Suppressor macrophage treated with lipopolysaccharide for 1 hour (primary cell): ENCODE measurements at places on chromosomes 6 and 20.

DNA sequence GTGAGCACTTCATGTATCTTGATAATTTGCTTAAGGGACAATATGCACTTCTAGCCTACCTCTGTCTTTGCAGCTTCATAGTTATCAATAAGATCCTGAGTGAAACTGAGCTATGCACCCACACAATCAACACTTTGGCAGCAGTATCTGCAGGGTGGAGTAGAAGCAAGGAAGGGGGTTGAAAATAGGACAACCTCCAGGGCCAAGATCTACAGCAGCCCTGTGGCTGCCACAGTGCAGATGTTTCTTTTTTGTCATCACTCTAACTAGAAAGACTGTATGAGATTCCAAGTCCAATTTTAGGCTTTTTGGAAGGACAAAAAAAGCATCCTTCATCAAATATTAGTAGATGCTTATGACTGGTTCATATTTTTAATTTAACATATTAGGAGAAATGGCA is 336.1 kb upstream of the CITED2 start:
- DNase-seq, result no peak

GRCh38 chr6:13488015-13488895 is 855 bp upstream of the GFOD1 start:
- peak; percentile 36 for DNase-seq

- DNase-seq, result no peak
Observed at GRCh38 chr6:54737247-54737646, 109.3 kb upstream of the FAM83B start.

GRCh38 chr6:134097114-134097707 is 44.8 kb upstream of the SLC2A12 start:
- peak; percentile 83 for DNase-seq

- no peak for DNase-seq
Observed at GRCh38 chr6:52697903-52698302, 27.0 kb downstream of the TMEM14A start.

DNA sequence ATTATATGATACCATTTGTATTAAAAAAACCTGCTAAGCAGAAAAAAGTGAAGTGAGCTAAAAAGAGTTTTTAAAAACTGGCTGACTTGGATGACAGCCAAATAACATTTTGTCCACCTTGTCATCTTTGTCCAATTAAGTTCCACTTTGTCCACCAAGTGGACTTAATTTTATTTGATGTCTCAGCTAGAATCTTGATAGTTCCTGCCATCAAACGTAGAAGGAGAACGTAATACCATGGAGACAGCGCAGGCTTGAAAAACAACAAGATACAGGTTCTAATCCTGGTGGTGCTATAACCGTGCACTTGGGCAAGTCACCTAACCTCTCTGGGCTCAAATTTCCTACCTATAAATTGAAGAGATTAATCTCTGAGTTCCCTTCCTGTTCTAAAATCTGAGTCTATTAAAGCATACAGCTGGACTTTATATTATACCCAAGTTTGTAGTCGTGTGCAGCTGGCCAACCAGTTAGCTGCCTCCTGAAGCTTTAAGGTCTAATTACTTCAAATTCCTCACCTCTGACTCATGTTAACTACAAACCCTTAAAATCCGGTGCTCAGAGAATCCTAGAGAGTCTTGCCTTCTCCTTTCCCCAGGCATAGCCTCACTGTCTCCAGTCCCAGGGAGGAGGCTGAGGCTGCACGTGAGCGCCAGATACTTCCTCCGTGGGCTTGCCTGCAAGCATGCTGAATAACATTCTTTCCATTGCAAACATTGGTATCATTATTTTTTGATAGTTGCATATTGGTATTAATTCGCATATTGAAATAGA is 16.8 kb downstream of the TMEM244 start:
- no peak for DNase-seq

DNA sequence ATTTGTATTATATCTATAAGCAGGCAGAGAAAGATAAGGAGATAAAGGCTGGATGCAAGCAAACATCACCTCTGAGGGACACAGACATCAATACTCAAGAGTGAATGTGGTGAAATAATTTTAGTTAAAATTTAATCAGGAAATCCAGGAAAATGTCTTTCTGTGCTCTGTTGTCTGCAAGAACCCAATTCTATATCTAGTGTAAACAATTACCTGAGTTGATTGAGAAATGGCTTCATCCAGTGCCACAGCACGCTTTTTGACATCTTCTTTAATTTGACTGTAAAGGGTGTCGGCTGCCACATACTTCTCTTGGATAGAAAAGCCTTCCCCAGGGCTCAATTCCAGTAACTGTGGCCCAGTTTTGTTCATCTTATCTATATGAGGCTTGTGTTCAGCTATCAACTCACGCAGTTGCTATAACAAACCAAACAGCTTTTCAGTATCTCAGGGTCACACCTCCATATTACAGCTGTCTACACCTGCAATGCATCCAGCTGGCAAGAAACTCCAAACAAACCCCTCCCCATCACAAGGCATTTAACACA is 131.6 kb downstream of the DST start:
- no peak for DNase-seq
